ENCODE measurements at places on chromosomes 3 and 15.

DNA sequence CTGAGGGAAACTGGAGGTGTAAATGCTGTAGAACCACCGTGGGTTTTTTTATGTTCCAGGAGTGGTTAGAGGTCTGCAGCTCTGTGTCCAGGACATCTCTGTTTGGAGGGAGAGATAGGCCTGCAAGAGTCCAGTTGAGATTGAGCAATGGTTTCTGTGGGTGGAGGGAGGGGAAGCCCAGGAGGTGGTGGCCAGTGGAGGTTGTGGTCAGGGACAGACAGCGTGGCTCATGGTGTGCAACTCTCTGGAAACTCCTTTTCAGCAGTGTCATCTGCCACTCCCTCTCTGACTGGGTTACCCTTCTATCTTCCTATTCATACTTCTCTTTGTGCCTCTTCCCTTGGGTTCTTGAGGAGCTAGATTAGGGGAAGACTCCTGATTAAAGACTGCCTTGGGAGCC is 9.6 kb downstream of the XCR1 start:
- DNase-seq, result no peak

- DNase-seq, result no peak
Measured at GRCh38 chr15:74403991-74404563, 29.7 kb downstream of the SEMA7A start.

- peak; percentile 35 for DNase-seq
Measured at GRCh38 chr15:33007303-33007855, 187.1 kb downstream of the FMN1 start.

DNA sequence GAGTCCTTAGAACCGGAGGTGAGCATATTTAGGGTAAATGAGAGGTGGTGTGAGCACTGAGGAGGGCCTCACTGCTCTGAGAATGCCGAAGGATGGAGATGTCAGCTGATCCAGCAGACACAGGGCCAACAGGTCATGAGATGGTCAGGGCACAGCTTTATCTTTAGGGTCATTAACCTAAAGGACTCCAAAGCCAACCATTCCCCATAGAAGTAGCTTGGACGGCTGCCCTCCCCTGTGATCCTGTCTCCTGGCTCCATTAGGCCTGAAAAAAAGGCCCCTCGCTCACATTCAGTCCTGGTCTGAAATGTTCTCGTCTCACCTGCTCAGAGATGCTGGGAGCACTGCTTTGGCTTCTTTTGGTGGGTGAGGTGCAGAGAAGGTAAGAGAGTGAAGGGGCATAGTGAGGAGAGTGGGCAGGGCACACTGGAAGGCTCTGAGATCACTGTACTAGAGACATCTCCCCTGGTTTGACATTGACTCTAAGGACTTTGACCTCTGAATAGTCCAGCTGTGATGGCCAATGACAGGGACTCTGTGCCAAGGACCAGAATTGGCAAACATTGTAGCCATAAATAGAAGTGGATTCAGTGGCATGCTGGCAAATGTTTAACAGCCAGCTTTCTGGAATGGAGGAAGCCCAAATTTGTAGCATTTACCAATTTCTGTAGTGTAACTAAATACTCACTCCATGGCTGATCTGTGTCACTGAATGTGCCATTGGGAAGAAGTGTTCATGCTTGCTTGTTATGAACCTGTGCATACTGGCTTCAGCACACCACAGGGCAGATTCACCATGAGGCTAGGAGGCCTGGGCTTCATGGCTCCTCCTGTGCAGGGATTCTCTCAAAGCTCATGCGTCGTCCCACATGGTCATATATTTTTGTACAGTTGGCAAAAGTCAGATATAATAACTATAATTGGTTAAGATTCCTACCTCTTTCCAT is 76.2 kb upstream of the MRPS22 start:
- DNase-seq, result no peak

DNA sequence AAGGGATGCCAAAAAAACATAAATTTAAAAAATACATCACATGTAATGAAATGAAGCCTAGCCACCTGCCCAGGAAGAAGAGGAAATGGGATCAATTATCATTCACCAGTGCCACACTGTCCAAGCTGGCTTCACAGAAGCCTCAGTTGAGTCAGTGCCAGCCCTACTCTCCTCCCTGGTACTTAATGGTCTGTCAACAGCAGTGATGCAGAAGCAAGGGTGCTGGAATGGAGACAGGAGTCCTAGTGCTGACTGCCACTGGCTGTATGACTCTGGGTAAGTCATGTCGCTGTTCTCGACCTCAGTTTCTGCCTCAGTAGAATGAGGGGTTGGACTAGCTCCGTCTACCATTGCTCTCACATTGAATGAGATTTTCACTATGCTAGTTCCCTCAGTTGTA is 78.5 kb upstream of the LARS2 start:
- no peak for DNase-seq

DNA sequence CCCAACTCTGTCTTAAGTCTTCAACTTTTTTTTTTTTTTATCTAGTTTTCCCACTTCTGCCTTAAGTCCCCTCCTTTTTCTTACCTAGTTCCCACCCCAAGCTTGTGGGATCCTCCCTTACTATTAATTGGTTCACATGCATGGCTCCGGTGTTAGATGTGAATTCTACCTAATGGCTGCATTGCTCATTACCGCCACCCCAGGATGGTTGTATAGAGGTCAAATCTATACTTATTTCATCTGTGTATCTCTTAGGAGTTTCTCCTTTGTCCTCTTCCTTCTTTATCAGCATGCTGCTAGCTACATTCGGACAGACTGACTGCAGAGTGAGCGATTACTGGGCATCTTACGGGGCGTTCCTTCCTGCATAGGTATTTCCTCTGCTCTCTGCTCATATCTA is 605.7 kb upstream of the GRM7 start:
- no peak for DNase-seq

- no peak for DNase-seq
Measured at GRCh38 chr3:38637906-38638305, 11.6 kb downstream of the SCN5A start.

GRCh38 chr15:89349206-89349558 is 14.6 kb upstream of the POLG start:
- no peak for DNase-seq

GRCh38 chr3:12132881-12133280 is 25.8 kb downstream of the TIMP4 start:
- no peak for DNase-seq

- DNase-seq, result no peak
Measured at GRCh38 chr3:170608475-170608874, 22.6 kb upstream of the SLC7A14 start.

DNA sequence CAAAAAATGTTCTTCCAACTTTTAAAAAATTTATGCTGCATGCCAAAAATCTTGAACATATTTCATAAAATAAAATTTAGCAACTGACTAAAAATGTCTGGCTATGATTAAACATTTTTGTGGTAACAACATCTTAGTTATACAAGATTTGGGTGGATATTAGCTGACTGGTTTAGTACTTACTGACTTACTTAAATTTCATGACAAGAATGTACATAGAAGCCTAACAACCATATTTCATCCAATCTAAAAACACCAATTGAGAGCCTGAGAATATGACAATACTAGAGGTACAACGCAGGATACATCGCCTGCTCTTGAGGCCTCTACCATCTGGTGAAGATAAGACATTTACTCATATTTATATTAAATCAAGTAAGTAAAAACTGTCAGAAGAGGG is 34.6 kb downstream of the GNB4 start:
- DNase-seq, result no peak

- no peak for DNase-seq
Measured at GRCh38 chr15:94300612-94301011, 69.3 kb downstream of the MCTP2 start.

- DNase-seq, result no peak
Measured at GRCh38 chr15:88484682-88485331, 17.3 kb downstream of the MRPS11 start.

GRCh38 chr3:53820084-53820483 is 26.1 kb downstream of the CHDH start:
- DNase-seq, result no peak

DNA sequence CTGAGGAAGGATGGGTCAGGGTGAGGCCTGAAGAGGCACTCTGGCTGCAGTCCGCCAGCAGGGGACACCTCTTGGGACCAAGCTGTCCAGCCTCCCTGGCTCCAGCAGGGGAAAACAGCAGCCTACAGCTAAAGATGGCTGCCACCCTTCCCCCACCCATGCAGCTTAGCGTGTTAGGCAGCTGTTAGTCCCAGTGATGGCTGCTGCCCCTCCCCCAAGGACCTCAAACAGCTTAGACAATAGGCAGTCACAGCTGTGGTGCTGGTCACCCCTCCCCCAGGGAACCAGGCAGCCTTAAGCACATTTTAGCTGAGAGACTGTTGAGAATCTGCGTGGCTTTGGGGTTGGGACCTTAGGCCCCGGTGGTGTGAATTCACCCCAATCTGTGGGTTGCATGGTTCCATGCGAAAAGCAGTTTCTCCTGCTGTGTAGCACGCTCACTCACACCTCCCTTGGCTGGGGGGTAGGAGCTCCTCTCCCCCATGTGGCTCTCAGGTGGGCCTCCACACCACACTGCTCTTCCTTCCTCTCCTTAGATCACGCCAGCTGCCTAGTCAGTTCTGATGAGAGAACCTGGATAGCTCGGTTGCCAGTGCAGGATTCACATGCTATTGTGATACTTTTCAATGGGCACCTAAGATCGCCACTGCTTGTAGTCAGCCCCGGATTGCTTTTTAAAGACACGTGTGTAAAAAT is 140.5 kb upstream of the CADPS start:
- no peak for DNase-seq
